Fibroblast of skin of abdomen (primary cell): ENCODE measurements at places on chromosomes 1 and 21.
A peak's percentile ranks its signal among the peaks of the same experiment; 100 is the strongest.

- DNase-seq = no peak
Measured at GRCh38 chr1:183598386-183598785, 8.1 kb upstream of the NCF2 start.

DNA sequence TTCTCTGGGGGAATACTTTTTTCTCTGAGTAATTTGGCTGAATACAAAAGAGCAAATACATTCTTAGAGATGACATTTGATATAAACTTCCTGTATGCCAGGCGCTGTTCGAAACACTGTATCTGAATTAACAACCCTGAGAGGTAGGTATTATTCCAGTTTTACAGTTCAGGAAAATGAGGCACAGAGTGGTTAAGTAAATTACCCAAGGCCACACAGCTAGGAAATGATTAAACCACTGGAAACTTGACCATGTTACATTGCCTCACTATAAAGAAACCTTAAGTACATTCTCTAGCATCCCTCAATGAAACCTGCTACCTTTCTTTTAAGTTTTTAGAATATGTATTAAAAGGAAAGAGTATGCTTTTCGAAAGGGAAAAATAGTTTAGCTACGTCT is 54.6 kb downstream of the SMYD2 start:
- DNase-seq = no peak

DNA sequence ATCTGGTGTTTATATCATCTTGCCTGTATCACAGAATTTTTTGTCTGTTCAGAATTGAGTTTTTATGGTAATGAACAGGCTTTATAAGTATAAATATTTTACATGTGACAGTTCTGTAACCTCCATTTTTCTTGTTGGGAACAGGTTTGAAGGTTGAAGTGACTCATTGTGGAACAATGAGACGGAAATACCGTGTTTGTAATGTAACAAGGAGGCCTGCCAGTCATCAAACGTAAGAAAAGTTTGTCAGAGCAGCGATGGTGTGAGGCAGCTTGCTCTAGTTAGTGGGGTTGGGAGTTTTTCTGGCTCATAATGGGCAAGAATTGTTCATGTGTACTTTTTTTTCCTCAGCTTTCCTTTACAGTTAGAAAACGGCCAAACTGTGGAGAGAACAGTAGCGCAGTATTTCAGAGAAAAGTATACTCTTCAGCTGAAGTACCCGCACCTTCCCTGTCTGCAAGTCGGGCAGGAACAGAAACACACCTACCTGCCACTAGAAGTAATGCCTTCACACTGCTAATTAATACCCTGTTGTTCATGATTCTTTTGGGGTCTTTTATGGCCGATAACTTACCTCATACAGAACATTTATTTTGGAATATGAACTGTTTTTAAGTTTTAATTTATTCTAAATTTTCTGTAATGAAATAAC is 75.2 kb upstream of the TEKT2 start:
- peak; percentile 61 for DNase-seq

GRCh38 chr1:231778009-231778719 is 151.6 kb downstream of the DISC1 start:
- peak; percentile 63 for DNase-seq

DNA sequence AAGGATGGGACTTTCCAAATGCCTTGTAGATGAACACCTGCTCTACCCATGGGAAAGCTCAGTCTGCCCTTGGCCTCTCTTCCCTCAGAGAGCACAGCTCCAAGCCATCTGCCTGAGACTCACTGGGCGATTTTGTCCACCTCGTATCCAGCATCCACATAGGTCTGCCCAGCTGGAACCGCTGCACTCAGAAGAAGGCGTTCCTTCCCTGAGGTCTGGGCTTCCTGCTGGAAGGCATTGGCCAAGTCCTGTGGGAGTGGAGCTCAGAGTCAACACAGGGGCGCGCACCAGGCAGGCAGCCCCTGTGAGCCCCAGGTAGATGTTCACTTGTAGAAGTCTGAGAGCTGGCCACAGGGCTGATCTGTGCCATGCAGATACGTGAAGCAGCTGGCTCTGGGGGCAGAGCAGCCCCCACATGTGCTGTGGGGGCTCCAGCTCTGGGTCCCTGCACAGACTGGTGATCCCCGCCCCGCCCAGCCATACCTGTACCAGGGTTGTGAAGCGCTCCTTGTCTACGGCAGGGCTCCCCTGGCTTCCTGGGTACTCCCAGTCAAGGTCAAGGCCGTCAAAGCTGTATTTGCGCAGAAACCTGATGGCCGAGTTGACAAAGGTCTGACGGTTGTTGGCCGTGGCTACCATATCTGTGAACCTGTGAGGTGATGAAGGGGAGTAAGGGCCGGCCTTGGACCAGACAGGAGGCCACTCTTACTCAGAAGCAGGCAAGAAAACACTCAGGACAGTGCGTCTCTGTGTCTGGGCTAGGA is 6.3 kb downstream of the CHIT1 start:
- no peak for DNase-seq

DNA sequence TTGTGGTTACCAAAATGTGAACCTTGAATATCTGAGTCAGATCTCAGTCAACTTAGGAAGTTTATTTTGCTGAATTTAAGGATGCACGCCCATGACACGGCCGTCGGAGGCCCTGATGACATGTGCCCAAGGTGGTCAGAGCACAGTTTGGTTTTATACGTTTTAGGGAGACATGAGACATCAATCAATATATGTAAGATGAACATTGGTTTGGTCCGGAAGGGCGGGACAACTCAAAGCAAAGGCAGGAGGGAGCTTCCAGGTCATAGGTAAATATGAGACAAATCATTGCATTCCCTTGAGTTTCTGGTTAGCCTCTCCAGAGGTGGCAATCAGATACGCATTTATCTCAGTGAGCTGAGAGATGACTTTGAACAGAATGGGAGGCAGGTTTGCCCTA is 1.0 kb upstream of the PRMT2 start:
- DNase-seq = no peak

DNA sequence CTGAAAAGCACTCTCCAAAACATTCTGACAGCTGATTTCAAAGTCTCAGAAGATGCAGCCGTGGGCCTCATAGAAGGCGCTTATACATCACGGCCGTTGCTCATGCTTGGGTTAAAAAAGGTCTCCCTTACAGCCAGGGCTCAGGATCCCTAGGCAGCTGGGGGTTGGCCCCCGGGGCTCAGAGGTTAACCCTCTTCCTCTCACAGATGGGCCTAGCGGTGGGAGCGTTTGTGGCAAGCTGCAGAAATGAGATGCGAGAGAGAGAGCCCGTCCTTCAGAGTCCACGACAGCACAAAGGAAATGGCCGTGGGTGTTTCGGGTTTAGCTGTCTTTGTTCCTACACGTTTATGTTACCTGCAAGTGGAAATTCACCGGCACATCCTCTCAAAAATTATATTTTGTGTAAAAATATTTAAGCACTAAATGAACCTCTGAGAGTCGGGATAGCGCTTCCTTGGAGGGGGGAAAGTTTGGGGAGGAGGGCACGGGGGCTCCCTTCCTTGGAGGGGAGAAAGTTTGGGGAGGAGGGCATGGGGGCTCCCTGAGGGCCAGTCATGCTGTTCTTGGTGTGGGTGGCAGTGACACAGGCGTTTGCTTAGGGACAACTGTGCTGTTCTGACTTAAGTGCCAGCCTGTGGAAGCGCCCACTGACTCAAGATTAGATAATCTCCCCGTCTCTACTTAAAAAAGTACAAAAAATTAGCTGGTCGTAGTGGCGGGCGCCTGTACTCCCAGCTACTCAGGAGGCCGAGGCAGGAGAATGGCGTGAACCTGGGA is 20.5 kb upstream of the PRDM15 start:
- DNase-seq = no peak

DNA sequence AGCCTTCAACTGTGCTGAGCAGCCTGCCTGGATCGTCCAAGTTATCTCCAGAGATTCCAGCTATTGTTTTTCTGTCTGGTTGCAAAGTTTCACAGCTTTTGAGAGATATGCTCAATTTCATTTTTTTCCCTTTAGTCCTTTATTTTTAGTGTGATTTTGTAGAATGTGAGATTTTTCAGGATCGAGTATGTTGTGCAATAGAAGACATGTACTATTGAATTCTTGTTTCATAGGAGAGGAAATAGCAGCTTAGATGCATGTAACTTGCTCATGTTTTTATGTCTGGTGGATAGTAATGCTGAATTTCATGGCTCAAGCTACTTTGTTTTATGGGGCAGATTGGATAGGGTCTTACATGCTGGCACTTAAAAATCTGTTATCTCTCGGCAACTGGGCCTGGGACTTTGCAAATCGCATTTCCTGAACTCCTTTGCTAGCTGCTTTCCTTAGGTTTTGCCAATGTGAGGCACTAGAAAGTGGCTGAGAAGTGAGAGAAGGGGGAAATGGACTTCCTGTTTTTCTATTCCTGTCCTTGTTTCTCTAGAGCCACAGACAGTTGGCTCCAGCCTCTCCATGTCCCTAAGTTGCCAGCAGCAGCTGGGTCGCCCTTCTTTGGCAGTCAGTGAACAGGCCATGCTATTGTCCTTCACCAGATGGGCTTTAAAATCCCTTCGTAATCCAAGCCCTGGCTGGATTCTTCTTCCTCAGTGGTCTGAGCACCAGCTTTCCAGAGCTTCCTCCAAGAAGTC is 101.4 kb upstream of the PDE4B start:
- no peak for DNase-seq

- no peak for DNase-seq
Measured at GRCh38 chr1:193141804-193142203, 20.0 kb downstream of the CDC73 start.

- DNase-seq = peak; percentile 36
Measured at GRCh38 chr1:149936170-149936991, at the start of gene MTMR11. MTMR11 (minus strand) TSS chr1:149936879; CDS start chr1:149936647, 232 bp downstream.

- DNase-seq = peak; percentile 35
Measured at GRCh38 chr1:8089535-8090228, 63.6 kb upstream of the ERRFI1 start.

DNA sequence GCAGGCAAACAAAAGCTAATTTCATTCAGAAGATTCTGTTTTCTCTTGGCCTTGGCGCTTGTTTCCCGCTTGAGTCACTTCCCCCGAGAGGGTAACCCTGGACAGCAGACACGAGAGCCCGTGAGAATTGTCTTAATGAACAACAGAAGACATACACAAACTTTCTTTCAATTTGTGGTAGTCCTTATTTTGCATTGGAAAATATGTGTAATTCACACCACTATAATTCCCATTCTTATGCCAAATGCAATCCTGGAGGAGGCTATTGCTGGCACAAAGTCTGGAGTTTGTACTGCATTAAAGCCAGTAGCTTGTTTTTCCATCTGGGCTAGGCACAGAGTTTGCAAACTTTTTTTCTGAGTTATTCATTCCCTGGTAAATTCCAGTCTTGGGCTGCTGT is 109.8 kb upstream of the IVNS1ABP start:
- DNase-seq = peak; percentile 61

DNA sequence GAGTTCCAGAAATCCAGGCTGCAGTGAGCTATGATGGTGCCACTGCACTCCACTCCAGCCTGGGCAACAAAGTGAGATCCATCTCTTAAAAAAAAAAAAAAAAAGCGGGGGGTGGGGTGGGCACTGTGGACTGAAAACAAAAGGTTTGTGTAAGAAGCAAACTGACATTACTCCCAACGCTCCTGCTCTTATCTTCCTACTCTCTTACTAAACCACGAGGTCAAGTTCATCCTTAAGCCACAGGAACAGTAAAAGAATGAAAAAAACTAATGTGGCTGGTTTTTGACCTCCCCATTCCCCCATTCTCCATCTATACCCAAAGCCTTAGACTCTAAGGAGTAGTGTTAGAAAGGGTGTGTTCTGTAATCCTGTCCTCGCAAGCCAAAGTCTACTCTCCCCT is 30.8 kb downstream of the TFAP2E start:
- DNase-seq = no peak

DNA sequence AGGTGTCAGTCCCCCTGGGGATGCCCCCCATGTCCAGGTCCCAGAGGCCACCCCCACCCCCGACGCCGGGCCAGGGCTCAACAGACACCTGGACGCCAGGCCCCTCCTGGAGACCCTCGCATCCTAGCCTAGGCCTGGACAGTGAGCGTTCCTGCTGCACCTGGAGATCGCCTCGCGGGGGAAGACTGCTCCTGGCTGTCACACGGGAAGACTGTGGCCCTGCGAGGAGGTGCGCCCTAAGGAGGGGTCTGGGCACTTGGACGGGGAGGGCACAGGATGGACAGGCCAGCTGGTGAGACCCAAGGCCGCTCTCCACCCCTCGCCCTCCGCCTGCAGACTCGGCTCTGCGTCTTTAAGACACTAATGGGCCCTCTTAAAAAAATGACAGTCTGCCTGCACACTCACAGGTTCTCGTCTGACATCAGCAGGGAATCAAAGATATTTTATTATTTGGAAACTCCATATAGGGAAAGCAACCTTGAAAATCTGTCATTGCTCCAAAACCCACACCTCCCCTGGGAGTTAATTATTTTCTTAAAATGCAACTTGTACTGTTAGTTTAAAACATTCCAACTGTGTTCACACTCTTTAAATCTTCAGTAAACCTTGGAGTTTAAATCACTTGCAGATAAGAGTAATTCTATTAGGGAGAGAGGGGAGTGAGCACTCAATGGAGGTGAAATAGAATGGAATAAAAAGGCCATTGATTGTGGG is 45.6 kb upstream of the ACTRT2 start:
- DNase-seq = no peak

DNA sequence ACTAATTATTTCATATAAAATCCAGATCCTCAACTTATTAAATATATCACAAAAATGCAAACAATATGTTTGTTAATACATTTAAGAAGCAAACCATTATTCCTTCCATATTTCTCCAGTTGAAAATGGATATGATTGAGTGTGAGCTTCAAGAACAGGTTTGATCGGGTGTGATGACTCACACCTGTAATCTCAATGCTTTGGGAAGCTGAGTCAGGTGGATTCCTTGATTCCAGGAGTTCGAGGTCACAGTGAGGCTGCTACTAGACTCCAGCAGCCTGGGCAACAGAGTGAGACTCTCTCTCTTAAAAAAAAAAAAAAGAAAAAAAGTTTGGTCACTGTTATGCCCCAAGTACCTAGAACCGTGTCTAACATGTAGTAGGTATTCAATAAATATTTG is 42.9 kb upstream of the RRP15 start:
- DNase-seq = no peak

- DNase-seq = peak; percentile 50
Measured at GRCh38 chr1:56120021-56120420, 459.3 kb downstream of the PLPP3 start.

DNA sequence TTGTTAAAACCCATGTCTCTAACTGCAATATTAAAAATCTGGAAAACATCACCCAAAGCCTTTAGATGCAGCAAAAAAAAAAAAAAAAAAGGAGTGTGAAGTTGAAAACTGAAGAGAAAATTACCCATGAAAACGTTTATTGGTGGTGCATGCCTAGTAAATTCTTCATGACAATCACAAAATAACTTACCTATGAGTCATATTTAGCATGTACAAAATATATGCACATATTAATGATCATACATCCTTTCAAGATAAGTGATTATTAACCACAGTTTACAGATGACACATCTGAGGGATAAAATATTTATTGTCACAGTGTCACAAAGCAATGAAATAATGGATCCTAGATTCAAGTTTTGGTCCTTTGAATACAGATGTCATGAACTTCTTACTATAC is 505.2 kb upstream of the NR5A2 start:
- peak; percentile 13 for DNase-seq

DNA sequence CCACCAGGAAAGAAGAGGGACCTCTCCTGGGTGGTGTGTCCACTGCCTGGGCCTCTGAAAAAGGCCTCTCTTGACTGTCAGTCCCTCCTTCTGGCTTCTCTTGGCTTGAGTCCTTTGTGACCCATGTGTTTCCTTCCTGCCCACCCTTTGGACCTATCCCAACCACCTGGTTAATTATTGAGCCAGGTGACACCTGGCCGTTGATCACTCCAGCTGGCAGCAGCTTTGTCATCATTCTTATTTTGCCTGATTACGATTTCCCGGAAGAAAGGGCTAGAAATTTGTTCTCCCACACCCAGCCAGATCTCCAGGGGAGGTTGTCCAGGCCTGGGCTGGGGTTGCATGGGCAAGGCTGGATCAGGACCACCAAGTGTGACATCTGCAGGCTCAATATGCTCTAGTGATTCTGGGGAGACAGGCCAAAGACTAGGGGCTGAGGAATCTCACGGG is 24.8 kb downstream of the CSF1 start:
- DNase-seq = no peak
